ENCODE measurements at places on chromosomes 1 and 21. TPM values are rescaled to one million over a fixed set of nuclear protein-coding genes. Genes with fewer than 3 reads are reported as not detected.

The OR2T11 gene
- not detected for total RNA-seq

The PRAMEF25 gene
- total RNA-seq: not detected

The PRELP gene
- total RNA-seq: not detected

The C4BPB gene
- not detected for total RNA-seq

The RAB3B gene
- 5.6 TPM for total RNA-seq

The FAM163A gene
- not detected for total RNA-seq

The OR14I1 gene
- not detected for total RNA-seq

The NEK2 gene
- 100 TPM for total RNA-seq

The PKP1 gene
- not detected for total RNA-seq

The UTP11 gene
- total RNA-seq: 72.9 TPM

The TRIM62 gene
- 5.6 TPM for total RNA-seq

The TEDDM1 gene
- total RNA-seq: not detected

The PCSK9 gene
- under 0.01 TPM for total RNA-seq

The OR2L8 gene
- total RNA-seq: not detected

The TTC22 gene
- not detected for total RNA-seq

The MTF2 gene
- total RNA-seq: 19.5 TPM

The PTGS2 gene
- 2.4 TPM for total RNA-seq

The TINAGL1 gene
- total RNA-seq: 7.0 TPM

The PLD5 gene
- not detected for total RNA-seq

The SYNJ1 gene
- 7.1 TPM for total RNA-seq

The DNAH14 gene
- total RNA-seq: 19.7 TPM
